ENCODE measurements at places on chromosomes 2 and 18.
A peak's percentile ranks its signal among the peaks of the same experiment; 100 is the strongest.

DNA sequence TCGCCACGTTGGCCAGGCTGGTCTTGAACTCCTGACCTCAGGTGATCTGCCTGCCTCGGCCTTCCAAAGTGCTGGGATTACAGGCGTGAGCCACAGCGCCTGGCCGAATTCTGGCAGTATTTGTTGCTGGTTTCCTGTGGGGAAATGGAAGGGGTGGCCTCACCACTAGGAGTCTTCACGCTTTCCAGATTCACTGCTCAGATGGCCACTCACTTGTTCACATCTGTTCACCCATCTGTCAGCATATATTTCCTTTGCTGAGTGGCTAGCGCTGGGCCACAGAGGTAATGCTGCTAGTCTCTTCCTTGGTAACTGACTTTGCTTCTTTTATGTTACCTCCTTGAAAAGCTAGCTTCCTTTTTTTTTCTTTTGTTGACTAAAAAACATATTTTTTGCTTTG lies 27.2 kb downstream of the TMEM177 start:
- no peak for DNase-seq

- no peak for DNase-seq
These were observed 96.3 kb downstream of the XRCC5 start for GRCh38 chr2:216205486-216205885.

- DNase-seq = no peak
These were observed 171.2 kb downstream of the CPS1 start for GRCh38 chr2:210727549-210727948.

DNA sequence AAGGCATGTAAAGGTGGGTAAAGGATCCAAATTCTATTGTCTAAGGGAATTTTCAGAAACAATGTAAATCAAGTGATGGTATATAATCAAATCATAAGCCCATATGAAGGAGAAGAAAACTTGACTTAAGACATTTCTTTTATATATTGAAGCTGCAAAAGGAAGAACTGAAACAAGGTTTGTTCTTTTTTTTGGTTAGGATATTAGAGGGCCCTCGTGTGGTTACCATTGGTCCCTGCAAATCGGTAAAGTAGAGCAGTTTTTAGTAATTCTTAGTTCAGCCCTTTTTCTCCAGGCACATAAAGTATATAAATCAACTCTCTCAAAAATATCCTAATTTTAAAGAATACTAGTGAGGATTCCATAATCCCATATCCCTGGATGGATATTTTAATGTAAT lies 105.6 kb upstream of the STK17B start:
- DNase-seq = no peak

DNA sequence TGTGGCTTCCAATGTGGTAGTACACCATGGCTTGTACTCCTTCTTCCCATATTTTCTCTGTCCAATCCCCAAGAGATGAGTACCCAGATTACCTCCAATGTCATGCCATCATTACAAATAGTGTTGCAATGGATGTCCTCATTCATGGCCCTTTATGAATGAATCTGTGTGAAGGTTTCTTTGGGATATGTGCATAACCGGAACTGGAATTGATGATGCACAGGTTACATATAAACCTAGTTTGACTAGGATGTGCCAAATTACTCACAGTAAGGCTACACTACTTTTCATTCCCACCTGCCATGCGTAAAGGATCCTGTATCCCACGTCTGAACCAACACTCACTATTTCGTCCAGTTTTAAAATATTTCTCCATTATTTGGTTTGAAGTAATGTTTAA lies 173.9 kb upstream of the CXCR4 start:
- no peak for DNase-seq

DNA sequence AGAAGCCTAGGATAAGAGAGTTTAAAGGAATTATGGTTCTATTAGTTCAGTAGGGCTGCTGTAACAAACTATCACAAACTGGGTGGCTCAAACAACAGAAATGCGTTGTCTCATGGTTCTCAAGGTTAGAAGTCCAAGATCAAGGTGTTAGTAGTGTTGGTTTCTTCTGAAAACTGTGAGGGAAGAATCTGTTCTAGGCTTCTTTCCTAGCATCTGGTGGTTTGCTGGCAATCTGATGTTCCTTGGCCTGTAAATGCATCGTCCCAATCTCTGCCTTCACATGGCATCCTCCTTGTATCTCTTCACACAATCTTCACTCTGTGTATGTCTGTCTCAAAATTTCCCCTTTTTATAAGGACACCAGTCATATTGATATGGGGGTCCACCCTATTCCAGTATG lies 76.3 kb downstream of the MDH1 start:
- DNase-seq = no peak

- DNase-seq = no peak
These were observed at the start of gene ZEB2 for GRCh38 chr2:144519934-144520731. Gene ZEB2 (minus strand): TSS chr2:144520119. CDS start chr2:144517350, 2,769 bp downstream.

DNA sequence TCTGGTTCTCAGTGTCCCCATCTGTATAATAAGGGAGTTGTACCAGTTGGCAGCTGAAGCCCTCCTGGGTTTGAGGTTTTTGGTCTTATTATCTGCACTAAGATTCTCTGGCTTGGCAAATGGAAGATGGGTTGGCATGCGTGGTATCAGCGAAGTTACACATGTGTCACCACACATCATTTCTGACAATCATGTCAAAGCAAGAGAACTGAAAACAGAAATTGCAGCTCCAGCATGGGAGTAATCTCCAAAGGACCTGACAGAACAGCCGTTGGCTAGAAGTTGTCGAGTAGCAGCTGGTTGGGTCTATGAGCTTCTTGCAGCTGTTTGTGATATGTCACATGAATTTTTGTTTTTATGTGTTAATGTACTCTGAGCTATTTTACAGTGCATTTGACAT lies 317.4 kb downstream of the SLC4A3 start:
- no peak for DNase-seq

DNA sequence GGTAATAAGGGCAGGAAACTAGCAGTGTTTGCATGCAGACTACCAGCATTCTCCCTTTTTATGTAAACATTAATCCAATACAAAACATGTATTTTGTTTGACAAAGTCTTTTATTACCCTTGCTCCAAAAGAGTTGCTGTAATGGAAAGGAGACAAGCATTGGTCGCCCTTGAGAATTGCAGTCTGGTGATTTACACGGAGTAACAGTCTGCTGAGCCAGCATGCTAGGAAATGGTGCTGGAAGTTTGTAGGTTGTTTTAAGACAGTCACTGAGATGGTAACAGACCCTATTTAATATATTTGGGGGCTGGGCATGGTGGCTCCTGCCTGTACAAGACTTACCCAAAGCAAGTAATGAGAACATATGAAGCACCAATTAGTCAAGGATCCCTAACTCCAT lies 2.8 kb upstream of the PRKCE start:
- DNase-seq = no peak

GRCh38 chr2:17470855-17471641 lies 47.2 kb downstream of the RAD51AP2 start:
- DNase-seq = peak; percentile 41

- no peak for DNase-seq
These were observed at the start of gene ARHGAP15 for GRCh38 chr2:143128681-143129580. Gene ARHGAP15 (plus strand): TSS chr2:143129419.

- no peak for DNase-seq
These were observed 161.0 kb downstream of the DDX1 start for GRCh38 chr2:15752552-15753232.

GRCh38 chr2:12081481-12082210 lies 335.2 kb downstream of the LPIN1 start:
- no peak for DNase-seq

DNA sequence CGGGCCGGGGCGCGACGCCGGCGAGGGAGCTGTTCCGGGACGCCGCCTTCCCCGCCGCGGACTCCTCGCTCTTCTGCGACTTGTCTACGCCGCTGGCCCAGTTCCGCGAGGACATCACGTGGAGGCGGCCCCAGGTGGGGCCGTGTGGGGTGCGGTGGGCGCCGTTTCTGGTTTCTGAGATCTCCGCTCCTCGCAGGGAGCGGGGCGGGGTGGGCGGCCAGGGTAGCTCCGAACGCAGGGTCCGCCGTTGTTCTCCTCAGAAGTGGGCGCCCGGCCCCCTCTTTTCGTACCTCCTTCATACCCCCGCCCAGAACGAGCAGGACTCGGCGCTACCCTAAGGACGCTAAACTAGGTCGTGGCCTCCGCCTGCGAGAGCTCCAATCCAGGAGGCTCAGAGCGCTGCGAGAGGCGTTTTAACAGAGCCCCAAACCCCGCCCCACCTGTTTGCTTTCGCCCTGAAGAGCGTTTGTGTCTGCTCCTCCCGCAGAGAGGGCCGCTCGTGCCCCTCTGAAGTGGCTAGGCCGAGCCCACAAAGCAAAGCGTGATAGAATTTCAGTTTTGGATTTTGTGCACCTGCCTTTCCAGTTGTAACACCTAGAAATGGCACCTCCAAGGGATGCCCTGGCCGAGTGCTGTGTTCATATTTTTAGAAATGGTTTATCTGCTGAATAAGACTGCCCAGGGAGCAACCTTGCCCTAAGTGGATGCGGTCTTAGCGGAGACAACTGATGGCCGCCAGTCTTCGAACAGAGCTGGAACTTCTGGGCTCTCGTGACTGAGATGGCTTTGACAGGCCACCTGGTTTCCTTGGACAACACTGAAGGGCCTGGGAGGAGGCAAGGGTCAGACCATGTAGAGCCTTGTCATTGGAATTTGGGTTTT lies 626 bp downstream of the CAPN10 start:
- DNase-seq = peak; percentile 46

- no peak for DNase-seq
These were observed 24.4 kb upstream of the YPEL5 start for GRCh38 chr2:30122362-30122761.

DNA sequence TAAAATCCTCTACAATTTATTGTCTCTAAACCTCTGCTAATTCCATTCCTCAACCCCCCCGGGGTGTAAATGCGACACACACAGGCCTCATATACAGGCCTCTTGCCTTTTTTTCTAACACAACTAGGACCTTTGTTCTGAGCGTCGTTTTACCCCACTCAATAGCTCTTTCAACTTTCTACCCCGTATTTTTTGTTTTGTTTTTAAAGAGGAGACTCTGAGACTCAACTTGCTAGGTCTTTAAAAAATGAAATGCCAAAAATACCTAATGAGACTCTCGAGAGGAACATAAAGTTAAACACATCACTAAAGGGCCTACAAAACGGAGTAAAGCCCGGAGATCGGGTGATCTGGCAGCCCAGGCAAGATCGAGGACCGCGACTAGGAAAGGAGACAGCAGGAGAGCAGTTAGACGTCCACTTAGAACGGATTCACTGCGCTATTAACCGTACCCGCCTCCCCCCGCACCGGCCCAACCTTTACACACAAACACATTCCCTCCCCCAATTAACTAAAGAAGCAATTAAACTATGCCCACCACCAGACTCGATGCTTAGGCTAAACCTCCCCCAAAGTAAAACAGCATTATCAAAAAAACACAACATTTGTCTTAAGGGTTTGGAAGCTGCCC lies 1.7 kb downstream of the TRIP12 start:
- DNase-seq = peak; percentile 11

GRCh38 chr2:75289771-75290170 lies 90.5 kb upstream of the TACR1 start:
- no peak for DNase-seq

GRCh38 chr2:43250015-43250414 lies 23.6 kb upstream of the ZFP36L2 start:
- no peak for DNase-seq

- DNase-seq = no peak
These were observed 25.3 kb upstream of the STAM2 start for GRCh38 chr2:152200565-152201465.

DNA sequence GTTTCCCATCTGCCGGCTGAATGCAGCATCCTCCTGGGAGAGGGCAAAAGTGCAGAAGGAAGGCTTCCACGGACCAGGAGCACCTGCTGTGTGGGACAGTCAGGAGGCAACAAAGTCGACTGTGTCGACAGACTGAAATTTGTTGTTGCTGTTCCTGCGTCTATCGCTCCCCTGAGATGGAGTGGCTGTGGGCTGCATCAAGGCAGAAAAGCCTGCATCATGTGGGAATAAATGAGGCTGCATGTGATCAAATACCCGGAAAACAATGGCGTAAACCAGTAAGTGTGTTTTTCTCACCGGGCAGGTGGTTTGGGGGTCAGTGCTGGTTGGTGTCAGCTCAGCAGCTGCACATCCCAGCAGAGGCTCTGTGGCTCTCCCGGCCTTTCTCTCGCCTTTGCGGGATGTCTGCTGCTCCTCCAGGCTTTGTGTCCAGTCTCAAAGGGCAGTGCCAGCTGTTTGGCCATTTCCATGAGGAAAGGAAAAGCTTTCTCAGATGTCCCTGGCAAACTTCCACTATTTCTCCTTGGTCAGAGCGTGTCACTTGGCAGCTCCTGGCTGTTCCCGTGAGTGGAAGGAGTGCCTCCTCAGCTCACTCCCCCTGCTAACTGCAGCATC lies 262.4 kb downstream of the NDUFA10 start:
- no peak for DNase-seq

GRCh38 chr2:148658807-148659722 lies 14.5 kb downstream of the EPC2 start:
- DNase-seq = no peak

Measured in NCI-H1105 treated with DMSO at 0.1 percent for 48 hours (cell line).